HFFc6 (cell line): ENCODE measurements at places on chromosomes 3 and 15.

- no peak for DNase-seq
Observed at GRCh38 chr15:68204776-68205557, at the start of gene CALML4. CALML4 (minus strand) TSS chr15:68205332; CDS start chr15:68205247, 85 bp downstream.

- peak; percentile 66 for DNase-seq
Observed at GRCh38 chr3:30693470-30694120, 87.2 kb downstream of the TGFBR2 start.

DNA sequence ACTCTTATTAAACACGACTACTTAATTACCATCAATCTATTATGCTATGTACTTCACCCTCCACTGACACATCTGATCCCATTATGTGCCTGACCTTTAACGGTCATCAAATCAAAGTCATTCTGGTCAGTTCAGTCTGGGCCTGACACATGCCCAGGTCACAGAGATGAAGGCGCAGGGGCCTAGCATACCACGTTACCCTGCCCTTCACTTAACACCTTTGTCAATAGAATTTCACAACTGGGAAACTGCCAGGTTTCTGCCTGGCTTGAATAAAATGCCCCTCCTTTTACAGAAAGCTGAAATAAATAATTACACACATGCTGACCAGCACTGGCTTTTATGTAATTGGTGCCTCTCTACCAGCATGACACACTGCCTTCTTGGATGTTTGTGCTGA lies 39.5 kb downstream of the MECOM start:
- DNase-seq: no peak

GRCh38 chr3:124345845-124346244 lies 353.9 kb upstream of the ROPN1 start:
- DNase-seq: no peak

GRCh38 chr3:95511828-95512227 lies 1302.6 kb upstream of the EPHA6 start:
- DNase-seq: no peak

- no peak for DNase-seq
Observed at GRCh38 chr3:111610189-111610588, 15.0 kb upstream of the ZBED2 start.

GRCh38 chr3:59246719-59247401 lies 197.0 kb upstream of the CFAP20DC start:
- DNase-seq: no peak

DNA sequence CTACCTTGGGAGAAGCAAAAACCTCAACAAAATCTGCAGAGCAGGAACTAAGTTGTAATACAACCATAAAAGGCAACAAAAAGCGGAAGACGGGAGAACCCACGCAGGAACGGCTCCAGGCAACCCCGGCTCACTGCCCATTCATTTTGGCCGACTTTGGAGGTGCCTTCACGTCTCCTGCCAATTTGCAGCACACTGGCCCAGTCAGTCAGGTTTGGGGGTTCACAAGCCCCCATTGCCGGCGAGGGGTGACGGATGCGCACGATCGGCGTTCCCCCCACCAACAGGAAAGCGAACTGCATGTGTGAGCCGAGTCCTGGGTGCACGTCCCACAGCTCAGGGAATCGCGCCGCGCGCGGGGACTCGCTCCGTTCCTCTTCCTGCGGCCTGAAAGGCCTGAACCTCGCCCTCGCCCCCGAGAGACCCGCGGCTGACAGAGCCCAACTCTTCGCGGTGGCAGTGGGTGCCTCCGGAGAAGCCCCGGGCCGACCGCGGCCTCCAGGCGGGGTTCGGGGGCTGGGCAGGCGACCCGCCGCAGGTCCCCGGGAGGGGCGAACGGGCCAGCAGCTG lies 463 bp downstream of the TERC start:
- DNase-seq: peak; percentile 42

DNA sequence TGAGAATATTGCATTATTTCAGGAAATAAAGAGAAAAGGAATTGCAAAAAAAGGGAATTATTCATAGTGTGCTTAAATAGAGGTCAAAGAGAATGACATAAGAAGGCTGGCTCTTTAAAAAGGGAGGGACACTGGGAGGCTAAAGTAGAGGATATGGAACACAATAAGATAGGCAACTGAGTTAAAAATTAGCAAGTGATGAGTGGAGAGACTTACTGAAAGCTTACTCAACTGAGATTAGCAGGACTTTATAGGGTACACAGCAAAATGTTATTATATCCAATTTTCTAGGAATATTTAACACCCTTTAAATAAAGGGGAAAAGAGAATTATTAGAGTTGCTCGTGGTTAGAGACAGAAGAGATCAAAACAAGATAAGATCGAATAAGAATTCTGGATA lies 375.2 kb downstream of the LSAMP start:
- no peak for DNase-seq

DNA sequence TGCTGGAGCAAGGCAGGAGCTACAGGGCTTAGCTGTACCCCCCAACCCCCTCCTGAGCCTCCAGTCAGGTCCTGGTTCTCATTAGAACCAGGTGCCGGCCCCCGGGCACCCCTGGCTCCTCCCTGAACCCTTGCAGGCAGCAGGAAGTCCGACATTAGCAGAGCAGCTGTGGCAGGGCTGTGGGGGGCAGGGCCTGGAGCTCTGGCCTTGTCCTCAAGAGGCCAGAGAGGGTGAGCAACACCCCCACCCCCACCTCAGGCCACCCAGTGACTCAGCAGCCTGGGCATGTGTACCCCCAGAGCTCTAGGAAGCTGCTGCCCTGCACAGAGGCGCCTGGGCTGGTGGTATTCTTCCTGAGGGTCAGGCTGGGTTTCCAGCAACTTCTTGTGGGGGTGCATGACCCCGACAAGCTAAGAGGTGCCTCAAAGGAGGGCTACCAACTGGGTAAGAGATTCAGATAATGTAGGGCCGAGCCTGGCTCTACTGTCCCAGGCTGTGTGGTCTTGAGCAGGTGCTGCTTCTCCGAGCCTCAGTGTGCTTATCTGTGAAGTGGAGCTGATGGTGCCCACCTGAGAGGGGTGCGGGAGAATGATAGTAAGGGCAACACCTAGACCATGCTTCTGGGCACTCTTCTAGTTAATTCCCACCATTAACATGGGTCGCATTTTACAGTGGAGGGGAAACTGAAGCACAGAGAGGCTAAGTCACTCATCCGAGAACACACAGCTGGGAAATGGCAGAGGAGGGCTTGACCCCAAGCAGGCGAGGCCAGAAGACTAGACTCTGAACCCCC lies 16.0 kb downstream of the H1-8 start:
- DNase-seq: peak; percentile 77

GRCh38 chr15:87609894-87610293 lies 646.6 kb downstream of the NTRK3 start:
- no peak for DNase-seq

- DNase-seq: no peak
Observed at GRCh38 chr3:31288224-31288623, 244.5 kb upstream of the STT3B start.

DNA sequence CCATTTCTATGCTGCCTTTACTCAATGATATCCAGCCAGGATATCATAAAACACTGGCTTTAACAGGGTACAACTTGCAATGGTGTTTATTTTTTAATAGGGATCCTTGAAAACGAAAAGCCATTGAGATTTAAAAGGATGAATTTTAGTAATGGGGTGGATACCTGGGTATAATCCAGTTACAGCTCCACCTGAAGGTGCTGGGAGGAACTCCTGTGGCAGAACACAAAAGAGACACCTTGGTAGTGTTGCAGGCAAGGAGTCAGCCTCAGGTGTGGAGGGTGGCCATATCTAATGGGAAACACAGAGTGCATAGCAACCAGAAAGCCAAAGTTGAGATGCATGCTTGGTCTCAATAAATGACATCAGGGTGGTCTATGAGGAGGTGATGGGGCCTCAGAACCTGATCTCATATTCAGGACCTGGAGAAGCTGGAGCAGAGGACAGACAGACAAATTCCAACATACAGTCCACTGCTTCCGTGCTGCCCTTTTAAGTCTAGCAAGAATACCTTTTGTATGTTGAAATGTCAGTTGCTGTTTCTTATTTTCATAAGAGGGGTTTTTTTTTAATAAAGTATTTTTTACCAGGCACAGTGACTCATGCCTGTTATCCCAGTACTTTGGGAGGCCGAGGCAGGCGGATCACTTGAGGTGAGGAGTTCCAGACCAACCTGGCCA lies 12.0 kb upstream of the PAQR9 start:
- DNase-seq: no peak

- DNase-seq: peak; percentile 28
Observed at GRCh38 chr3:127484601-127485388, 105.7 kb downstream of the TPRA1 start.

- no peak for DNase-seq
Observed at GRCh38 chr3:6025032-6025431, 835.9 kb upstream of the GRM7 start.

GRCh38 chr3:185831195-185831594 lies 6.4 kb upstream of the IGF2BP2 start:
- no peak for DNase-seq

- no peak for DNase-seq
Observed at GRCh38 chr3:69936266-69936665, 63.3 kb upstream of the SAMMSON start.

- no peak for DNase-seq
Observed at GRCh38 chr3:14810801-14811661, 7.7 kb upstream of the FGD5 start.

DNA sequence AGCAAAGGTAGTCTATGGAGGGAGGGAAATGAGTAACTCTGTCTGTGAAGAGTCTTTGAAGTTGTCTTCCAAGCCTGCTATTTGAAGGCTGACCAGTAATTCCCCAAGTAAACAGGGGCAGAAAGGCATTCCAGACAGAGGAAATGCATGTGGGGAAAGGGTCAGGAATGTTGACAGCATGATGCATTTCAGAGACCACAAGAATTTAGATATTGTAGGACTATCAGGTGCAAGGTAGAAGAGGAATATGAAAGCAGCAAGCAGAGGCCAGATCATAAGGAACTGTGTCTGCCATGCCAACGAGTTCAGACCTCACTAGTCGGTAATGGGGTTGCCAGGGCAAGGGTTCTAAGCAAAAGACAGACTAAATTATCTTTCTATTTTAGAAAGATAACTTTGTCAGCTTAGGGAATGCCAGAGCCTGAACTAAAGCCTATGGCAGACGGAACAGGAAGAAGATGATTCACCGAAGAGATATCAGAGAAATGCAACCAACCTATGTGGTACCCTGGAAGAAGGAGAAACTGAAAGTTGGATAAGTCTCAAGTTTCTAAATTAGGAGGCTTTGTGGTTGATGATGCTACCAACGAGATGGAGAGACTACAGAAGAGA lies 327.0 kb upstream of the RORA start:
- DNase-seq: no peak

GRCh38 chr3:141491929-141492328 lies 5.1 kb downstream of the RASA2 start:
- no peak for DNase-seq

GRCh38 chr15:62899090-62899493 lies 143.5 kb upstream of the TPM1 start:
- no peak for DNase-seq

- DNase-seq: no peak
Observed at GRCh38 chr3:107899990-107900651, 190.7 kb downstream of the CD47 start.

- DNase-seq: no peak
Observed at GRCh38 chr3:143831208-143831607, 17.1 kb downstream of the SLC9A9 start.

DNA sequence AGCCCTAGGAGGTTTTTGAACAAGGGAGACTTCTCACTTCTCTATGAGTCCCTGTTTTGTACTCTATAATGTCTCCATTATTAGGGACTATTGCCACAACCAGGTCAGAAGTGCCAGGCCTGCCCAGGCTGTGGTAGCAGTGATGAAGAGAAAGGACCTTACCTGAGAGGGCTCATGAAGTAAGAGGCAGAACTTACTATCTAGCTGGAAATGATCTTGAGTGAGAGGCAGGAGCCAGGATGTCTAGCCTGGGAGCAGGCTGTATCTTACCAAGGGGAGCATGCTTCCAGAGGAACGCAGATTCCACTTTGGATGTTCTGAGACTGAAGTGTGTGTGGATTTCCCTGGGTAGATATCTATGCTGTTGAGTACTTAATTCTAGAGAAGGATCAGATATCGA lies 93.3 kb downstream of the RPL39L start:
- DNase-seq: no peak

GRCh38 chr3:112860898-112861297 lies 14.2 kb upstream of the CD200R1L start:
- no peak for DNase-seq

- no peak for DNase-seq
Observed at GRCh38 chr3:64104006-64104405, 80.7 kb upstream of the PSMD6 start.

DNA sequence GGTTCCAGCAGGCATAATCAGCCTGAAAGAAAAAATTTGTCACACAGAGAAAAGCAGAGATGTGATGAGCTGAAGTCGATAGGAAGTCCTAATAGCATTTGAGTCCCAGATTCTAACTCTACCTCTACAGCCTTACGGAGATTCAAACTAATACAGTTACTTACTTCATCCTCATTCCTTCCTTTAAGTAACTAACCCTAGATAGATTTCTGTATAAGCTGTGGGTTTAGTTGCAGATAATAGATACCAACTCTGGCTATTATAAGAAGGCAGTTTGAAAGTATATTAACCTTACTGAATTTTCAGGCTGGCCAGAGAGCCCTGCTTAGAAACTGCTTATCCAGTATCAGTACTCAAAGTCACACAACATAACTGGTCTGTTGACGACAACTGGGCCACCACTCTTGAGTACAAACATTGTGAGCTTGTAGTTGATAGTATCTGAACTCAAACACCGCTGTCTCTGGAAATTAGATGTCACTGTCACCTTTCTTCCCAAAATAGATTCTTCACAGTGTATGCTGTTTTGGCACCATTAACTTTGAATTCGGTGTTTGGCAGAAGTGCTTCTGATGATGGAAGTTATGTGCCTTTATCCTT lies 484.3 kb downstream of the DIPK2A start:
- DNase-seq: no peak

DNA sequence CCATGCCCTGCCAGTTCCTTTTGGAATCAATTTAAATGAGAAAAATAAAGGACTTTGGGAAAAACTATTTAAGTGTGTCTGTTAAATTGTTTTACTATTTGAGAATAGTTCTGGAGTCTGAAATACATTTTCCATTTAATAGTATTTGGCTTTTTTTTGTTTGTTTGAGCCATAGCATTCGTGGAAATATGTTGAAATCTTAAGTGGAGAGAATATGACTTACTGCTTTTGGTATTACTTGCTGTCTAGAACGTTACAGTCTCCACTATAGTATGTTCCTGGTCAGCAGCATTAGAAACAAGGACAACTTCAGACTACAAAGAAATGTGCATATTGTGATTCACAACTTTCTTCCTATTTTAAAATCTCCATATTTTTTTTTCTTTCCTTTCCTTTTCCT lies 179.4 kb downstream of the GHSR start:
- no peak for DNase-seq

DNA sequence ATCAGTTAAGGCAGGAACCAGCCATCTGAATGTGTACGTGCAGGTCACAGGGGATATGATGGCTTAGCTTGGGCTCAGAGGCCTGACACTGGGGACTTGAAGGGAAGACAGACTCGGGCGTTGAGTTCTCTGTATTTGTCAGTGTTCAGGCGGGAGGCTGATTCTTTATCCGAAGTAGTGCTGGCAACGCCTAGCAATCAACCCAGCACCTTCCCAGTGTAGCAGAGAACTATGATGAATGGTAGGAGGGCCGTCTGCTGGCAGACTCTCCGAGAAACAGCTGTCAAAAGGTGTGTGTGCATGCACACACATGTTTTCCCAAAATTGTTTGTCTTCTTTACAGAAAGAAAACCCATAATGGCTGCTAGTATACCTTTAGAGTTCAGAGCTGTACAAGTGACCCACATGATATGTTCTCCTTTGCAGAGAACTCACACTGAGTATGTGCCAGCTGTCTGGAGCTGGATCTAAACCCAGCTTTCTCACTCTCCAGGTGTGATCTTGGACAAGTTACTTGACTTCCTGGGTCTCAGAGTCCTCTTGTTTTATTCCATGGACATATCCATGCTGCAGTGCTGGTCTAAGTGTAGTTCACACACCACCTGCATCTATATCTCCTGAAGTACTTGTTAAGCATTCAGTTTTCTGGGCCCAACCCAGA lies 74.5 kb upstream of the LARS2 start:
- DNase-seq: no peak
